A172 (cell line): ENCODE measurements at places on chromosomes 12 and 14. TPM values are rescaled to one million over a fixed set of nuclear protein-coding genes. Genes with fewer than 3 reads are reported as not detected.

Gene RABGGTA
- 14.7 and 15.2 TPM in 2 replicates for total RNA-seq

Gene SLC38A2
- total RNA-seq, result 140 and 141 TPM in 2 replicates

Gene KRT77
- total RNA-seq, result not detected in 2 replicates

Gene ITGA5
- 215 and 219 TPM in 2 replicates for total RNA-seq

Gene LBHD2
- not detected in 2 replicates for total RNA-seq

Gene PRICKLE1
- 4.1 and 77.2 TPM in 2 replicates for total RNA-seq

Gene RDH12
- 0.17 TPM in 1 of 2 replicates, not detected in the other for total RNA-seq

Gene IL26
- total RNA-seq, result not detected in 2 replicates

Gene WNT1
- not detected in 2 replicates for total RNA-seq

Gene FOXN4
- total RNA-seq, result not detected in 2 replicates

Gene TEX22
- 0.17 TPM in 1 of 2 replicates, not detected in the other for total RNA-seq

Gene RERG
- total RNA-seq, result not detected in 2 replicates

Gene KRT3
- total RNA-seq, result not detected in 2 replicates

Gene KRT2
- total RNA-seq, result not detected in 2 replicates

Gene CLEC4D
- not detected in 2 replicates for total RNA-seq

Gene HOXC11
- 1.0 and 2.3 TPM in 2 replicates for total RNA-seq

Gene SDR9C7
- total RNA-seq, result 0.12 TPM in 1 of 2 replicates, not detected in the other

Gene GLIPR1L1
- not detected in 2 replicates for total RNA-seq

Gene NGB
- total RNA-seq, result not detected in 2 replicates

Gene CEP170B
- total RNA-seq, result 9.8 and 11.2 TPM in 2 replicates

Gene ASB2
- total RNA-seq, result not detected in 2 replicates

Gene NTF3
- 1.3 and 5.8 TPM in 2 replicates for total RNA-seq

Gene FAM90A1
- not detected in 2 replicates for total RNA-seq

Gene SYCP3
- total RNA-seq, result not detected in 2 replicates

Gene CYP46A1
- 0.12 and 0.96 TPM in 2 replicates for total RNA-seq

Gene NPFF
- not detected in 2 replicates for total RNA-seq

Gene TAS2R50
- not detected in 2 replicates for total RNA-seq

Gene SLC35F4
- total RNA-seq, result not detected in 2 replicates

Gene MYBPC1
- total RNA-seq, result not detected in 2 replicates

Gene RNU6-8
- not detected in 2 replicates for total RNA-seq

Gene LMO3
- not detected in 2 replicates for total RNA-seq

Gene TAS2R7
- total RNA-seq, result not detected in 2 replicates

Gene CLEC2A
- total RNA-seq, result not detected in 2 replicates

Gene GALNT8
- total RNA-seq, result not detected in 2 replicates

Gene ADCK1
- total RNA-seq, result 4.7 and 5.4 TPM in 2 replicates

Gene PRB2
- not detected in 2 replicates for total RNA-seq

Gene SLC25A47
- total RNA-seq, result 0.24 TPM in 1 of 2 replicates, not detected in the other

Gene ZCCHC8
- 19.7 and 30.2 TPM in 2 replicates for total RNA-seq

Gene PLD4
- total RNA-seq, result not detected in 2 replicates

Gene PRPH
- 4.6 and 6.9 TPM in 2 replicates for total RNA-seq

Gene HHIPL1
- total RNA-seq, result not detected in 2 replicates
